Activated T-helper 1 cell treated with Interleukin-2 at 50 U/mL for 16 hours (primary cell): ENCODE measurements at places on chromosomes 5 and 9.
A peak's percentile ranks its signal among the peaks of the same experiment; 100 is the strongest.

DNA sequence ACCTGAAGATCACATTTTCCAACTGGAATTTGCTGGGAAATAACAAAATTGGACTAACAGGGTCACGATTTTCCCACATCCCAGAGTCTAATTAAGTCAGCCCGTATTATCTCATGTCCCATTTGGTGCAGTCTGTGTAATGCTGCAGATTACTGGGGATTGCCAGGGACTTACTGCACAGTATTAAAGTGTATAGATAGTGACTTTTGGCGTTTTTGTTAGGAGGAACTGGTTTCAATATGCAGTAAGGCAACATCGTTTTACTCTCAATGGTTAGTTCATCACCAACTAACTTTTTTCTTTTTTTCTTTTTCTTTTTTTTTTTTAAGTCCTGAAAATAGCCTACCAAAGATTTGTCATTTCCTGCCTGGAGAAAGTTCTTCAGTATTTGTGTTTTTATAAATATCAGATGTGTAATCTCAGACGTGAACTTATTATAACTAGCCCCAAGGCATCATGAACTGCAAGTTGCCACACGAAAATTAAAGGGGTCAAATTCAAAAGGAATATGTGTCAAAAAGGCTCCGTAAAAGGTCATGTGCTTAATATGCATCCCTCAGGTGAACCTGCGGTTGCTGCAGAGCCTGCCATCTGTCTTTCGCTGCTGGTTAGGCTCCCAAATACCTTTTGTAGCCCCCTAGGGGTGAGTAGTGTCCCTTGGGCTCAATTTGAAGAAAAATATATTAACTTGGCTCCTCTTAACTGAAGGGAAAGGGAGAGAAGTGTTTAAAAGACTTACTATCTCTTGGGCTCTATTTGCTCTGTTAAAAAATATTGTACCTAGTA, 176.7 kb upstream of the ADAMTSL1 start:
- no peak for DNase-seq

GRCh38 chr5:167839065-167839464, 452.4 kb upstream of the WWC1 start:
- no peak for DNase-seq

- DNase-seq: peak; percentile 96
Measured at GRCh38 chr5:181223058-181223728, at the start of gene TRIM41. Gene TRIM41 (plus strand): TSS chr5:181223281. CDS start chr5:181224000, 719 bp downstream.

GRCh38 chr9:99039505-99040182, 65.3 kb upstream of the TGFBR1 start:
- DNase-seq: no peak

DNA sequence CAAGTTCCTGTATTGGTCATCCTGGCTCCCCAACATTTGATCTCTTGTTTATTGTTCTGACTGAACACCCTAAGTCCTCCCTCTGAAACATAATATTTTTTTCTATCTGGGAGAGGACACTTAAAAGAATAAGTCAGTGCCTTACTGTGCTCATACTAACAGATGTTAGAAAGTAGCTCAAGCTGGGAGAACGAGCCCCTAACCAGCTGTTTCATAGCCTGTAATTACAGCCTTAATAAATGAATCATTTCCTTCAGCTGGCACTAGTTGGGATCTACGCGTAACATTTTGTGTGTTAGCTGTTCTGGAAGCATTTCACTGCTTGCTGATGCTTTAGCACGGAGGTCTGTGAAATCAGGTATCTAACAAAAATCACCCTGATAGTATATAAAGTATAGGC, 345.9 kb upstream of the RIOK2 start:
- no peak for DNase-seq

DNA sequence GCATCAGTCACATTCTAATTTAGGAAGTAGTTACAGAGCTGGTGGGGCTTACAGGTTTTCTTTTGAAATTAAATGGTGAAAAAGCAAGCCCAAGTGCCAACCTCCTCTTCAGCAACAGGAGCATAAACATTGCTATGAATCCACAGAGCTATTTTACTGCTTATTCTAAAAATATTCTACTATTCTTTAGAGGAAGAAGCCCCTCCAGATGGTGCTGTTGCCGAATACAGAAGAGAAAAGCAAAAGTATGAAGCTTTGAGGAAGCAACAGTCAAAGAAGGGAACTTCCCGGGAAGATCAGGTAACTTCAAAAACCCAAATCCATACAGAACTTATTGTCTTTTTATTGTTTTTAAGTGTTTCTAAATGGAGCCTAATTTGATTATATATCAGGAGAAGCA, 202.8 kb downstream of the CWC27 start:
- no peak for DNase-seq

DNA sequence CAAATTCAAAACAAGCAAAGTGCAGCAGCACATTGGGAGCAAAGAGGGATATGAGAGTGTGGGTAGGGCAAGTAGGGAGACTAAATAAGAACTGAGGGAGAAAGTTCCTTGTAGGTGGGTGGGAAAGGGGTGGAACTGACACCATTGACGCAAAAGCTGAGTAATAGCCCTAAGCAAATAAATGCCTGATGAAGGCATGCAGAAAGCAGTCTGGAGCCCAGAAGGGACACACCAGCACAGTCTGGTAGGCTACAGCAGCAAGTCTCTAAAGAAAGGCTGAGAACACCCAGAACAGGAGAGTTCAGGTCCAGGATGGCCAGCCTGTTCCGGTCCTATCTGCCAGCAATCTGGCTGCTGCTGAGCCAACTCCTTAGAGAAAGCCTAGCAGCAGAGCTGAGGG, at the start of gene INSL4:
Gene INSL4 (plus strand): TSS at position 208 of the 400 bp plus-strand sequence. CDS start 105 bp downstream, at position 313.
- no peak for DNase-seq

GRCh38 chr5:161165998-161166660, 314.1 kb upstream of the ATP10B start:
- DNase-seq: no peak
